ENCODE measurements at places on chromosomes 2 and 18.

GRCh38 chr2:157793053-157793612 lies 83.0 kb downstream of the ACVR1 start:
- no peak for DNase-seq

- no peak for DNase-seq
Observed at GRCh38 chr18:3401669-3402620, 48.0 kb upstream of the TGIF1 start.

DNA sequence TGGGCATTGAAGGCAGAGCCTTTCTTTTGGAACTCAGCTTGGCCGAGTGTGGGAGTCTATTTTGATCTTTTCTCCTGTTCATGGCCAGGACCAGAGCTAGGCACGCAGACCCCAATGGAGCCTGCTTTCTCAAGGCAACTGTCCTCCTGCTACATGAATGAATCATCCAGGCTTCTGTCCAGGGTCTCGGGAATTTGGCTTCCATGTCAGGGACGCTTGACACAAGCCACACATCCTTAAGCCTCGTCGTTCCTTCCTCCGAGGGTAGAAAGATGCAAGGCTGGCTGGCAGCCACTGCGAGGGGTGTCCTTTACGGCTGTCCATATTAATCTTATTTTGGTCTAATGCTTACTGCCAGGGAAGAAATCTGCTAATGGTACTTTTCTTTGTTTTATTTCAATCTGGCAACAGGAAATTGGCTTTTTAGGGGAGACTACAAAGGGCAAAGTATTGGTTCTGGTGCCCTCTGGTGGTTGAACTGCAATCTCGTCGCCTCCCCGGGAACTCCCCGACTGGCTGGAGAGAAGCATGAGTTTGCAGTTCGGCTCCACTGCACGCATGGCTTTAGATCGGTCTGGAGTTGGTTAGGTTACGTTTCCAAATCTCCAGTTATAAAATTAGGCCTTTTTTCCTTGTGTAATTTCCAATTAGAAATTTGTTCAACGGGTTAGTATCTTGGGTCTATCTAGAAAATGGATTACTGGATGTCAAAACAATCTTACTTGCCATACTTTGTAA lies 135.2 kb downstream of the ALPK2 start:
- DNase-seq: peak; percentile 88

GRCh38 chr2:20806286-20806685 lies 16.6 kb downstream of the LDAH start:
- DNase-seq: no peak

DNA sequence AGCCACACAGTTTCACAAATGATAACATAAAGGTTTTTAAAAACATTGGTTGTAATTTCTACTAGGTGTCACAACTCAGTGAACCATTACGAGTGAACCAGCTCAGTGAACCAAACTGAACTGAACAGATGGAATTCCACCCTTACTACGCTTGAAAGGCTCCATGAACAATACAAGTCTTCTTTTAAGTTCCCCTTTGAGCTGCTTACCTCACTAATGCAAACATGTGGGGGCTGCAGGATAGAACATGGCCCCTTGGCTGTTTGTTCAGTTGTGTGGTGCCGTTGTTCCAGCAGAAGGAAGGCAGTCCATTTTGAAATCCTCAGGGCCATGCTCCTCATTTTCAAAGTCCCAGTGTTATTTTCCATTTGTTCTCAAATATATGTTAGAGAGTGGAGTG lies 30.7 kb upstream of the KLHL14 start:
- DNase-seq: no peak

GRCh38 chr18:72866442-72866900 lies 1.3 kb downstream of the NETO1 start:
- DNase-seq: no peak

DNA sequence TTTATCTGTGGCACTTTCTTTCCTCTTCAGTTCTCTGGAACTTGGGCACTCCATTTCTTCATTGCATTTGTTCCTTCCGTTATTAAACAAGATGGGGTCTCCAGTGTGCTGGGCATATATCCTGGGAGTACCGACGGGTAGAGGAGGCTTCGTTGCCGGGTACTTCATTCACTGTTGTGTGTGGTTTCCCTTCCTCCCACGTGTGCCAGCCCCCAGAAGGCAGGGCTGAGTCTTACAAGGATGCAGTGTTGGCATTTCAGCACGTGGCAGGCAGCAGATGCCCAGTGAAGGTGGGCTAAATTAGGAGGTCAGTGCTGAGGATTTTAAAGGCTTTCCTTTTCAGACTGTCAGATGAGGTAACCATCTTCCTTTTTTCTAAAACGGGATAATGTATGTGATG lies 58.6 kb downstream of the MGAT5 start:
- DNase-seq: no peak

DNA sequence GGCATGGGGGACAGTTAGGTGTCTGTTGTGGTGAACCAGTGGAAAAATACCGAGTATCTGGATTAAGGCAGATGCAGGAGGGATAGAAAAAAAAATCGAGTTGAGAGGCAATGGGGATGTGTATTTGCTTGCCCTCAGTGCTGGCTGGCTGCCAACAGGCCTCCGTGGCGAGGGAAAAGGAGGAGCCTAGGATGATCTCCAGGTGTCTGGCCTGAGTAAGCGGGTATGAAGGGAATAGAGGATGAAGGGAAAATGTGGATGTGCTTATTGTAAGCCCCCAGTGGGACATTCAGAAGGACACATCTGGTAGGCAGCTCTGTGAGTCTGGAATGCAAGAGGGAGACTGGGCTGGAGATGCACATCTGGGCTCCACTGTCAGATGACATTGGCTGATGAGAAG lies 22.8 kb downstream of the KCNS3 start:
- no peak for DNase-seq

DNA sequence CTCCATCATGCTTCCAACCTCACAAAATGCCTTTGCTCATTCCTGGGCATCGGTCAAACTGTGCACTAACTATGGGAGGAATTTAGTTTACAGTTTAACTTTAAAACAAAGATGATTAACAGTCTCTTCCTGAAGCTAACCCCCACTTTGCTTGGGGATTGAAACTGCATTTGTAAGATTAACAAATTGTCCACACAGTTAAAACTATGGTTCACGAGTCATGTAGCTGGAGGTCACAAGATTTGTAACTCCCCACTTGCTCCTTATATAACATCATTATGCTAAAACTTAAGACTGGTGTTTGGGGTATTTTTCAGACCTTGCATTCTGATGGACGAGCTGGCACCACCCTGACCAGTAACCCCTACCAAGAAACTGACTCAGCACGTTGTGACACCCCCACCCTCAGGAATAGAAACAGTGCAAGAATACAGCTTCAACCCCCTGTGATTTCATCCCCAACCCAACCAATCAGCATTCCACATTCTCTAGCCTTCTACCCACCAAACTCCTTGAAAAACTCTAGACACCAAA lies 252.3 kb downstream of the MBD5 start:
- DNase-seq: no peak
